ENCODE measurements at places on chromosomes 4 and X.

GRCh38 chr4:17761062-17761461 lies 20.4 kb downstream of the FAM184B start:
- peaks cover 4% of the 10 kb centered on the region for H3K4me1 ChIP-seq
- no peak overlapping the region for H3K27ac ChIP-seq
- no peak overlapping the region for H3K4me3 ChIP-seq
- no peaks in the 10 kb centered on the region for H3K36me3 ChIP-seq

DNA sequence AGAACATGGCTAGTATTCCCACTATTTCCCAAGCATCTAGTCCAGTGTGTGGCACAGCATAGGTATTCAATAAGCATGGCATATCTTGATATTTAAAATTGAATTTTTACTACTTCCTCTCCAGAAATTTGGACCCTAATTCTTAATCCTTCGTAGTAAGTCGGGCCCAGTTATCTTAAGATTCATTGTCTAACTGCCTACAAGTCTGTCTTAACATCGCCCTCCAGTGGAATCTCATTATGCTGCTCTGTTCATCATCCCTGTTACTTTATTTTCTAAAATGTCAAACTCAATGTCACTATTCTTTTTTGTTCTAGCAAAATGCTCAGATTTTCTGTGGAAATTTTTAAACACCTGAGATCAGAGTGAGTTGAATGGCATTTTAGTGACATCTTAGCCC lies 606.2 kb downstream of the KLHL13 start:
- no peaks in the 10 kb centered on the region for H3K27me3 ChIP-seq
- no peaks in the 10 kb centered on the region for H3K36me3 ChIP-seq
- H3K4me1 ChIP-seq: no peaks in the 10 kb centered on the region

DNA sequence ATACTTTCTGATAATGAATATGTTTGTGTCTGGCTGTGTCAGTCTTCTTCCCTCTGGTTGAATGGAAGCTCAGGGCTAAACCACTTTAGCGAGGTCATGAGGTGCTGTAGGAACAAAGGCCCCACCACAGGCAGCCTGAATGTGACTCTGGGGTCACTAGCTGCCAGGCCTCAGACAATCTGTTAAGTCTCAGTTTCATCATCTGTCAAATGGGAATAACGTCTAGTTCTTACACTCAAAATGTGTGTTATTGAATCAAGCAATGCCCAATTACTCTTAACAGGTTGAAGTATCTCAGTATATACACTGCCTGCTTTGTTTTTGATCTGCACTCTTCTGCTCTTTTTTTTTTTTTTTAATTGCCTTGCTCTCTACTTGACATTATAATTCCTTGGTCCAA lies 148.6 kb downstream of the STK32B start:
- no peak overlapping the region for H3K27ac ChIP-seq
- H3K27me3 ChIP-seq: no peaks in the 10 kb centered on the region
- H3K4me1 ChIP-seq: no peaks in the 10 kb centered on the region
- H3K36me3 ChIP-seq: no peaks in the 10 kb centered on the region

- H3K4me1 ChIP-seq: no peaks in the 10 kb centered on the region
- DNase-seq: no peak
- no peaks in the 10 kb centered on the region for H3K27me3 ChIP-seq
- H3K4me3 ChIP-seq: no peak overlapping the region
These were observed 31.5 kb upstream of the STOX2 start for GRCh38 chr4:183873409-183874185.

DNA sequence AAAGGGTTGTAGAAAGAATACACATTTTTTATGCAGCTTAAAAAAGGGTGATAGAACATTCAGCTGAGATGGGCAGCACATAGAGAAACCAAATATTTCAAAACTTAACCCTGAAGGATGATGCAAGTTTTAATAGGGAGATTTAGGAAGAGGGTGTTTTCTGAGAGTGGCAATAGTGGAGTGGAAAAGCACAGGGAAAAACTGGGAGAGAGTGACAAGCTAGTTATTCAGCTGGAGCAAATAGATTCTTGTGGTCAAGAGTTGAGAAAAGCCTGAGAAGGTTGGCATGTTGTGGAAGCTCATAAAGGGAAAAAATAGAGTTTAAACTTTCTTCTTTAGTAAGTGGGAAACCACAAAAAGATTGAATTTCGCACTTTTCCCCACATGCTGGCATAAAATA lies 359.6 kb upstream of the PITX2 start:
- no peaks in the 10 kb centered on the region for H3K4me1 ChIP-seq
- no peak overlapping the region for H3K27ac ChIP-seq
- no peaks in the 10 kb centered on the region for H3K36me3 ChIP-seq
- no peak overlapping the region for H3K4me3 ChIP-seq
- no peaks in the 10 kb centered on the region for H3K27me3 ChIP-seq

DNA sequence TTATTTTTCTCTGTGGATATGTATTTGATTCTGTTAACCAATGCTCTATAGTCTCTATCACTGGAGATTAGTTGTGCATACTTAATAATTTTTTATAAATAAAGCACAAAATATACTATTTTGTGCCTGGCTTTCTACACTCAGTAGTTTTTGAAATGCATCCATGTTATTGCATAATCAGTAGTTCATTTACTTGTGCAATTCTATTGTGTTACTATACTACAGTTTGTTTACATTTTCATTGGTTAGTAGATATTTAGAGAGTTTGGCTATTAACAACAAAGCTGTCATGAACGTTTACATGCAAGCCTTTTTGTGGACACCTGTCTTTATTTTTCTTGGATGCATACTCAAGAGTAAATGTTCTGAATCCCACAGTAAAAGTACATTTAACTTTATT lies 265.0 kb upstream of the FAT4 start:
- no peaks in the 10 kb centered on the region for H3K36me3 ChIP-seq
- no peak overlapping the region for H3K4me3 ChIP-seq
- H3K27ac ChIP-seq: no peak overlapping the region
- H3K4me1 ChIP-seq: no peaks in the 10 kb centered on the region
- no peak for DNase-seq

GRCh38 chrX:17737986-17738713 lies 857 bp downstream of the SCML1 start:
- H3K4me3 ChIP-seq: peak overlapping the region; percentile 80
- H3K4me1 ChIP-seq: peaks cover 20% of the 10 kb centered on the region
- H3K27me3 ChIP-seq: peaks cover 44% of the 10 kb centered on the region
- H3K27ac ChIP-seq: peak overlapping the region; percentile 79

DNA sequence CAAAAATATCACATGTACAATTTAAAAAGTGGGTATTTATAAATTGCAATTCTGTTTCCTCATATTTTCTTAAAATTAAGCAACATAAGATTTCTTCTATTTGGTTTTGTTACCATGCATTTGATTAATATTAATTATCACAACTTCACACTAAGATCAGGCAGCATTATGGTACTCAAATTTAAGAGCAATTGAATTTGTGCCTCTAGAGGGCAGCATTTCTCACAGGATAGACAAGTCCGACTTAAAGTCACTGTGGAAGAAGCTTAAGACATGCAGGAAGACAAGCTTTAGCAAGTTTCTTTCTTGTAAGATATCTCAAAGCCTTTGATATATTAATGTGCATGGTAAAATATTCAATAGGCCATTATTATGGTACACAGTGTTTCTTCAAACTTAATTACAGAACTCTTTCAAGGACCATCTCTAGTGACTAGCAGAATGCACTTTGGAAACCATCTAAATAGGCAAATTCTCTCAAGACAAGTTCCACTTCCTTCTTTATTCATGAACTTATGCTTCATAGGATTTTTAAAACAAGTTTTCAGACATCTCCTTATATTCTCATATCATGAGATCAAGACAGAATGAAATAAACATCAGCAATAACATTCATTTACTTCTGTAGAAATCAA lies 35.0 kb downstream of the FBXW7 start:
- peaks cover 27% of the 10 kb centered on the region for H3K4me1 ChIP-seq
- peaks cover 2% of the 10 kb centered on the region for H3K36me3 ChIP-seq
- peak; percentile 56 for DNase-seq
- no peaks in the 10 kb centered on the region for H3K27me3 ChIP-seq
- no peak overlapping the region for H3K27ac ChIP-seq
- no peak overlapping the region for H3K4me3 ChIP-seq

GRCh38 chr4:51831133-51831532 lies 11.8 kb upstream of the DCUN1D4 start:
- no peak overlapping the region for H3K4me3 ChIP-seq
- peaks cover 13% of the 10 kb centered on the region for H3K27me3 ChIP-seq
- no peak overlapping the region for H3K27ac ChIP-seq

DNA sequence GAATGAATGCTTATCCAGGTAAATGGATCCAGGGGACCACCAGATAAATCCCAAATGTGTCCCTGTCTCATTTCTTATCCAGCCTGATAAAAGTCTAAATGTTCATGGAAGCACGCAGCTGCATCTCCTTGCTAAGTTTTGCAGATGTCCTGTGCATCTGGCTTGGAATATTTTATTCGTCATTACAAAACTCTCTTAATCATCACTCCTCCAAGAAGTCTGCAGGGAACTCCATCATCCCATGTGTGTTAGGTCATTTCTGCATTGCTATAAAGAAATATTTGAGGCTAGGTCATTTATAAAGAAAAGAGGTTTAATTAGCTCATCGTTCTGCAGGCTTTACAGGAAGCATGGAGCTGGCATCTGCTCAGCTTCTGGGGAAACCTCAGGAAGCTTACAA lies 297.2 kb downstream of the HS3ST1 start:
- DNase-seq: no peak
- H3K4me3 ChIP-seq: no peak overlapping the region
- H3K27me3 ChIP-seq: no peaks in the 10 kb centered on the region
- H3K27ac ChIP-seq: no peak overlapping the region
- no peaks in the 10 kb centered on the region for H3K36me3 ChIP-seq

DNA sequence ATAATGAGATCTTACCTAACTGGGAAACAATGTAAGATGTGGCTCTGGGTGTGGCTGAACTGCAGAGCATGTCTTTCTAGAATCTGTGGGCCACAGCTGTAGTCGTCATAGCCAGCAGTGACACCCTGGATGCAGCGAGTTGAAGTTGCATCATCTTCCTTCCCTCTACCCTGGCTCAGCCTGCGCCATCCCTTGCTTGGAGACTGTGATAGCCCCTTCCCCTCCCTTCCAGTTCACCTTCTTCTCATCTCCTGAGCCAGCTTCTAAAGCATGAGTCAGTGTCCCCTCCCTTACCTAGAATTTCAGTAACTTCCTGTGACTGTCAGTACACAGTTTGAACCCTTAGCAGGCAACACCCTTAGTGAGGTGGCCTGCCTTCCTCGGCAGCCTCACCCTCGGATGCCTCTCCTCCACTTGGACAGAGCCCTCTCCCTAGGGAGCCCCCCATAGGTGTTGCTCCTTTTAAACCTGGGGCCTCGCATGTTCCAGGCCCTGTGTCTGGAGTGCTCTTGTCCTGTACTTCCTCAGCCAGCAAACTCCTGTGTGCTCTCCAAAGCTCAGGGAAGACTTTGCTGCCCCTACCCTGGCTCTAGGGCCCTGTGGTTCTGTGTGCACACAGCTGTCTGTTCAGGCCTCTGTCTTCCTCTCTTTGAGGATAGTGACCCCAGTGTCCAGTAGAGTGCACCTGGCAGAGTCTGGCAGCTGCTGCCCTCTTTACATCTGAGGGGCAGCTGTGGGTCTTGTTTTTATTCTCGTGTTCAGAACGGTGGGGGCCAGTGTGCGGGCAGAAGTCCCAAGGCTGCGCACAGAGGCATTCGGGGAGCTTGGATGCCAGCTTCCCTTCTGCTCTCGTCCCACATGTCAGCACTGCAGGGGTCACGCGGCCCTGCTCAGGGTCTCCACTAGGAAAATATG lies 43.7 kb upstream of the TADA2B start:
- peak overlapping the region; percentile 43 for H3K4me3 ChIP-seq
- H3K36me3 ChIP-seq: peaks cover 48% of the 10 kb centered on the region
- H3K27me3 ChIP-seq: no peaks in the 10 kb centered on the region
- peak; percentile 52 for DNase-seq

GRCh38 chrX:19705196-19705769 lies 182.1 kb downstream of the SH3KBP1 start:
- DNase-seq: no peak
- no peak overlapping the region for H3K27ac ChIP-seq
- peaks cover 25% of the 10 kb centered on the region for H3K36me3 ChIP-seq
- no peaks in the 10 kb centered on the region for H3K27me3 ChIP-seq

DNA sequence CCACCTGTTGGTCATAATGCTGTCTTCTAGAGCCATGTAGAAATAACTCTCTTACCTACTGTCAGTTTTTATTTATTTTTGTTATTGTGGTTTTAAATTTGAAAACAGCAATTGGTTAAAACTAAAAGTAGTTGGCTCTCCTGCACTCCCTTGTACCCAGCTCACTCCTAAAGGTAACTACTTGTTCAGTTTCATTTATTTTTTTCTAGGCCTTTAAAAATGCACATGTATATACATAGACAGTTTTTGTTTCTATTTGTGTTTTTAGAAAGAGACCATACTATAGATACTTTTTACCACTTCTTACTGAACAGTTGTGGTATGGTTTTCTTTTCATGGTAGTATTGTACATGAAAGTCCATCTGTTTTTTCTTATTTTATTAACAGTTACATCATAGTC lies 16.8 kb downstream of the SMAD1 start:
- no peak for DNase-seq
- H3K27ac ChIP-seq: no peak overlapping the region
- no peaks in the 10 kb centered on the region for H3K36me3 ChIP-seq
- peaks cover 8% of the 10 kb centered on the region for H3K27me3 ChIP-seq
- no peak overlapping the region for H3K4me3 ChIP-seq
- H3K4me1 ChIP-seq: no peaks in the 10 kb centered on the region

DNA sequence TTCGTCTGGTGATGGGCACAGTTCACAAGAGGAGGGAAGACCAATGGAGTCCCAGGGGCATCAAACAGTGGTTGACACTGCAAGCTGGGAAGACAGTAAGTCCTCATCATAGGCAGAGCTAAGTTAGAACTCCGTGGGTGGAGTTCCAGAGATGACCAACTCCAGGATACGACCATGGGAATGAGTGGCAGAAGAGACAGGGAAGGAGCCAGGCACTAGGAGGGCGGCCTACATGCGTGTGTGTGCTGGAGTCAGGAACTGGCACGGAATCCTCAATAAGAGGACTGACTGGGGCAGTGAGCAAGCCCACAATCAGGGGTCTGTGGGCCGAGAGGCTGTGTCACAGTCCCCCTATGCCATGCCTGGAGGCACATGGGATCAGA lies 30.4 kb upstream of the IRAK1 start:
- H3K4me1 ChIP-seq: peaks cover 9% of the 10 kb centered on the region
- H3K27ac ChIP-seq: peak overlapping the region; percentile 71
- H3K36me3 ChIP-seq: peaks cover 20% of the 10 kb centered on the region
- no peak for DNase-seq

- no peak for DNase-seq
- peaks cover 25% of the 10 kb centered on the region for H3K36me3 ChIP-seq
- no peaks in the 10 kb centered on the region for H3K27me3 ChIP-seq
- H3K4me1 ChIP-seq: no peaks in the 10 kb centered on the region
- H3K27ac ChIP-seq: no peak overlapping the region
These were observed 47.1 kb downstream of the ALG13 start for GRCh38 chrX:111728096-111728495.

DNA sequence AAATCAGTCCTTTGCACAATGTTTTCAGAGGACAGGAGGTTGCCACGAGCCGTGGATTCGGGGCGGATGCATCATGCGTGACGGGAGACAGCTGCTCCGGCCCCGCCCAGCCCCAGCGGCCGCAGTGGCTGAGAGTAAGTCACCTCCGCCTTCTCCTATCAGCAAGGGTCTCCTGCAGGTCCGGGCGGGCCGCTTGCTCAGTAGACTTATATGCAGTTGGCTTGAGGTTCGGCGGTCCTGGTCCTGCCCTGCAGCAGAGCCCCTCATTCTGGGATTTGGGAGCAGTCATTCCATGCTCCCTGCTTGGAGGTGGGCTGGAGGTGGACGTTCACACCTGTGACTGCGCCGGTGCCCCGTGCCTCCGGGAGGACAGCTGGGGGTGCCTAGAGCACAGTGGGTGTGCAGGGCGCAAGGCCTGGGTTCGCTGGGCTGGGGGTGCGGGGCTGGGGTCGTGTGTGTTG lies 86.3 kb upstream of the ADRA2C start:
- no peaks in the 10 kb centered on the region for H3K36me3 ChIP-seq
- H3K27me3 ChIP-seq: peaks cover 2% of the 10 kb centered on the region

All from activated T-helper 1 cell treated with anti-CD3 and anti-CD28 coated beads, Interleukin-12 subunit alpha, Interleukin-12 subunit beta, Interleukin-2, Interleukin-4 antibody, amounts not matched to agents 30 ng/mL and 10 ng/mL and 1 ng/mL, durations not matched to agents 14 hours and 24 hours and 36 hours (primary cell).